HFFc6 (cell line): ENCODE measurements at places on chromosomes 1 and 21. TPM values are rescaled to one million over a fixed set of nuclear protein-coding genes. Genes with fewer than 3 reads are reported as not detected.
A peak's percentile ranks its signal among the peaks of the same experiment; 100 is the strongest.

The SHE gene
- not detected in 3 replicates for total RNA-seq

DNA sequence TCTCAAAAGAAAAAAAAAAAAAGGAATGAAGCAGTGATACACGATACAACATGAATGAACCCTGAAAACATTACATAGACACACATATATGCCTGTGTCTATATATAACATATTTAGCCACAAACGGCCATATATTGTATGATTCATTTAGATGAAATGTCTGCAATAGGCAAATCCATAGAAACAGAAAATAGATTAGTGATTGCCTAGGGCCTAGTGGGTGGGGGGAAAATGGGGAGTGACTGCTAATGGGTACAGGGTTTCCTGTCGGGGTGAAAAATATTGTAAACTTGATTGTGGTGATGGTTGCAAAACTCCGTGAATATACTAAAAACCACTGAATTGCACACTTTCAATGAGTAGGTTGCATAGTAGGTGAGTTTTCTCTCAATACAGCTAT lies 6.0 kb upstream of the H6PD start:
- H3K27ac ChIP-seq: no peak overlapping the region
- DNase-seq: no peak
- H3K36me3 ChIP-seq: no peaks in the 10 kb centered on the region
- H3K27me3 ChIP-seq: peaks cover 1% of the 10 kb centered on the region

The ACTN2 gene
- total RNA-seq: not detected in 3 replicates

GRCh38 chr1:98897479-98897878 lies 107.2 kb downstream of the PLPPR5 start:
- no peaks in the 10 kb centered on the region for H3K4me1 ChIP-seq
- DNase-seq: no peak
- H3K36me3 ChIP-seq: no peaks in the 10 kb centered on the region
- H3K27me3 ChIP-seq: no peaks in the 10 kb centered on the region

DNA sequence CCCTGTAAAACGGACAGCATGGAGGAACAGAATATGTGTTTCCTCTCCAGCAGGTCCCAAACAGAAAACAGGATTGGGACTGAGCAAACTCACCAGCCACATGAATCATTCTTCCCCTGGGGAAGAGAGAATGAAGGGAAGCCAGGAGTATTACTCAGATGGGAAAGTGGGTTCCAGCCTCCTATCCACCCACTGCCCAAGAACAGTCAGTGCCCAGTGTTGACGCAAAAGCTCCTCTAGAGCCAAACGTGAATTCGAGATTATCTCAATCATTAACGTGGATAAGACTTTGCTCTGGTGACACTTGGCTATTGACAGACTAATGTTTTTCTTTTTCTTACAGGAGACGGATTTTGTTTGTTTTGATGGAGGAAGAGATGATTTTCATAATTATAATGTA lies 9.3 kb downstream of the MIA3 start:
- peaks cover 42% of the 10 kb centered on the region for H3K36me3 ChIP-seq
- no peak overlapping the region for H3K4me3 ChIP-seq
- no peak for DNase-seq
- no peak overlapping the region; the same call in 1 of the 2 replicates for H3K27ac ChIP-seq

DNA sequence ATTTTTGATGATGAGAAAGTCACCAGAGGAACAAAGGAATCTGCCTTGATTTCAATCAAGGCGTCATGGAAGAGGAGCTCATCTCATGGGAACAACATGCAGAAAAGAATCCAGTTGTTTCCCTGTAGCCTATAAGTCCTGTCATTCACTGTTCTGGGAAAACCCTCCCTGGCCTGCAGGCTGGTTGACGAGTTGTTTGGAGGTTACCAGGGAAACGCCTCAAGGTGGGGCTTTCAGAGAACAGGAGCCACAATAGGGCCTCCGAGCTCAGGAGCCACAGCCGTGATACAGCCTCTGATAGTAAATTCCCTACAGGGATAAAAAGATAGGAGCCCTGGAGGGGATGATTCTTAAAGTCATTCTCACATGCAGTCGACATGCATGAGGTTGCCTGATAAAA lies 135.2 kb downstream of the PSMG1 start:
- no peak for DNase-seq
- H3K27ac ChIP-seq: peak overlapping the region; percentile 77
- H3K4me1 ChIP-seq: peaks cover 49% of the 10 kb centered on the region
- no peaks in the 10 kb centered on the region; the same call in 1 of the 2 replicates for H3K27me3 ChIP-seq
- H3K36me3 ChIP-seq: 0 out of 2 replicates have a peak, but pooled peaks cover 4% of the 10 kb centered on the region

GRCh38 chr1:119250299-119250698 lies 109.8 kb upstream of the WARS2 start:
- H3K36me3 ChIP-seq: no peaks in the 10 kb centered on the region
- H3K27me3 ChIP-seq: no peaks in the 10 kb centered on the region
- H3K27ac ChIP-seq: no peak overlapping the region
- no peaks in the 10 kb centered on the region for H3K4me1 ChIP-seq
- DNase-seq: no peak

DNA sequence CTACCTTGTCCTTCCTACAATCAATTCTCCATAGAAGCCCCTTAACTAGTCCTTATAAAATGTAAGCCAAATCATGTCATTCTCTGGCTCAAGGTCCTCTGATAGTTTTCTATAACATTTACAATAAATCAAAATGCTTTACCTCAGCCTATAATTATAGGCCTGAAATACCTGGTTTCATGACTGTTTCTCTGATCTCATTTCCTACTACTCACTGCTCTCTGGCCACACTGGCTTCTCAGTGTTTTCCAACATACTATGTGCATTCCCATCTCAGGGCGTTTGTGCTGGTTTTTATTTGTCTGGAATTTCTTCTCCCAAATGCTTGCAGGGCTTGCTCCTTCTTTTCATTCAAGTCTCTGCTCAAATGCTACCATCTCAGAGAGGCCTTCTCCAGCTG lies 67.9 kb upstream of the MAGI3 start:
- H3K27me3 ChIP-seq: peaks cover 9% of the 10 kb centered on the region
- H3K27ac ChIP-seq: no peak overlapping the region
- no peaks in the 10 kb centered on the region for H3K36me3 ChIP-seq
- H3K4me1 ChIP-seq: peaks cover 7% of the 10 kb centered on the region
- H3K4me3 ChIP-seq: no peak overlapping the region

GRCh38 chr21:25171438-25171837 lies 435.8 kb downstream of the MRPL39 start:
- peaks cover 64% of the 10 kb centered on the region for H3K4me1 ChIP-seq
- H3K4me3 ChIP-seq: peak overlapping the region; percentile 15; the same call in 1 of the 2 replicates

GRCh38 chr1:44894591-44894990 lies 51.5 kb upstream of the PTCH2 start:
- H3K27ac ChIP-seq: peak overlapping the region; percentile 76
- H3K36me3 ChIP-seq: peaks cover 24% of the 10 kb centered on the region
- H3K4me3 ChIP-seq: peak overlapping the region; percentile 15

- peaks cover 22% of the 10 kb centered on the region for H3K27me3 ChIP-seq
- no peaks in the 10 kb centered on the region for H3K4me1 ChIP-seq
- no peaks in the 10 kb centered on the region for H3K36me3 ChIP-seq
- peak; percentile 36 for DNase-seq
- no peak overlapping the region for H3K27ac ChIP-seq
- H3K4me3 ChIP-seq: no peak overlapping the region
These were observed 18.3 kb upstream of the CAPN8 start for GRCh38 chr1:223683586-223684487.

GRCh38 chr1:35808450-35809113 lies 766 bp downstream of the AGO4 start:
- H3K36me3 ChIP-seq: no peaks in the 10 kb centered on the region
- peak; percentile 20 for DNase-seq
- H3K4me3 ChIP-seq: peak overlapping the region; percentile 92

GRCh38 chr1:12038356-12039163 lies 19.3 kb downstream of the MIIP start:
- DNase-seq: no peak
- H3K4me1 ChIP-seq: peaks cover 7% of the 10 kb centered on the region
- no peaks in the 10 kb centered on the region for H3K36me3 ChIP-seq
- H3K27ac ChIP-seq: no peak overlapping the region

- no peak overlapping the region for H3K27ac ChIP-seq
- DNase-seq: no peak
- H3K36me3 ChIP-seq: peaks cover 38% of the 10 kb centered on the region
- peaks cover 42% of the 10 kb centered on the region for H3K4me1 ChIP-seq
- no peaks in the 10 kb centered on the region; the same call in 1 of the 2 replicates for H3K27me3 ChIP-seq
These were observed 25.6 kb downstream of the SLX9 start for GRCh38 chr21:44965251-44966022.

GRCh38 chr1:204782118-204782700 lies 88.5 kb upstream of the NFASC start:
- no peaks in the 10 kb centered on the region; the same call in 1 of the 2 replicates for H3K4me1 ChIP-seq
- peak; percentile 49 for DNase-seq
- no peaks in the 10 kb centered on the region for H3K36me3 ChIP-seq
- H3K27me3 ChIP-seq: peaks cover 22% of the 10 kb centered on the region

DNA sequence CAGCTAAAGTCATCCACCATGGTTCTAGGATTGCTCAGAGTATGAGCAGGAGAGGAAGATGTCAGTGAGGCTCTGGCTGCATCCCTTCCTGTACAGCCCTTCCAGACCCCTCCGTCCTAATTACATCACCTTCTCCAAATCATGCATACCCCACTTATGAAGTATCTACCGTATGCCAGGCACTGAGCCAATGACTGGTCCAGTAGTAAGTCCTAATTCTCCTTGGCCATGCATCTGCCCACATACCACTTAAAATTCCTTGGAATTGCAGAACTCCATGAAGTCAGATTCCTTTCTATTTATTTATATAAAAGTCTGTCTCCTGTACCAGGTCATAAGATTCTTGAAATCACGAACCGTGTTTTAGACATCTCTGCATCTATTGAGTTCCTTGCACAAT lies 106.1 kb downstream of the SEC16B start:
- H3K4me1 ChIP-seq: peaks cover 53% of the 10 kb centered on the region
- H3K4me3 ChIP-seq: no peak overlapping the region
- DNase-seq: peak; percentile 17
- H3K36me3 ChIP-seq: no peaks in the 10 kb centered on the region
- H3K27ac ChIP-seq: peak overlapping the region; percentile 60; the same call in 1 of the 2 replicates
- no peaks in the 10 kb centered on the region for H3K27me3 ChIP-seq

- no peaks in the 10 kb centered on the region for H3K27me3 ChIP-seq
- H3K27ac ChIP-seq: peak overlapping the region; percentile 30; the same call in 1 of the 2 replicates
- no peak for DNase-seq
- no peak overlapping the region for H3K4me3 ChIP-seq
- H3K4me1 ChIP-seq: peaks cover 35% of the 10 kb centered on the region
- no peaks in the 10 kb centered on the region for H3K36me3 ChIP-seq
These were observed 60.3 kb upstream of the ZNF648 start for GRCh38 chr1:182121787-182122186.

GRCh38 chr21:37668462-37669239 lies 247.6 kb downstream of the KCNJ6 start:
- DNase-seq: no peak
- no peak overlapping the region for H3K27ac ChIP-seq
- 0 out of 2 replicates have a peak, but pooled peaks cover 6% of the 10 kb centered on the region for H3K4me1 ChIP-seq
- H3K27me3 ChIP-seq: peaks cover 11% of the 10 kb centered on the region
- no peak overlapping the region for H3K4me3 ChIP-seq

- peaks cover 9% of the 10 kb centered on the region; the same call in 1 of the 2 replicates for H3K4me1 ChIP-seq
- H3K4me3 ChIP-seq: no peak overlapping the region; the same call in 1 of the 2 replicates
These were observed 18.7 kb upstream of the KANK4 start for GRCh38 chr1:62337706-62338631.

The MAP3K21 gene
- 0.05 to 0.09 TPM in 2 of 3 replicates, not detected in the other for total RNA-seq

The HMGCS2 gene
- total RNA-seq: not detected in 3 replicates

The TFF2 gene
- total RNA-seq: not detected in 3 replicates

DNA sequence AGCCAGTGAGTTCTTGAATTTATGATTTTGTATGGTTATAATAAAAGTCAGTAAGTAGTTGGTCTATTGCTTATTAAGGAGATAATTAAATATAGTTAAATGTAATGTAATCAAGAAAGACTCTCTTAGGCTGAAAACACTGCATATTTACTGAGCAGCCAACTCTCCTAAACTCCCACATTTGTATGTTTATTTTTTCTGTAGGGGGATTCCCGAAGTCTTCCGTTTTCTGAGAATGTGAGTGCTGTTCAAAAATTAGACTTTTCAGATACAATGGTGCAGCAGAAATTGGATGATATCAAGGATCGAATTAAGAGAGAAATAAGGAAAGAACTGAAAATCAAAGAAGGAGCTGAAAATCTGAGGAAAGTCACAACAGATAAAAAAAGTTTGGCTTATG lies 56.7 kb downstream of the PKN2 start:
- no peak for DNase-seq
- H3K27ac ChIP-seq: peak overlapping the region; percentile 44

- no peak overlapping the region for H3K27ac ChIP-seq
- no peaks in the 10 kb centered on the region for H3K36me3 ChIP-seq
- no peak for DNase-seq
- H3K4me1 ChIP-seq: peaks cover 12% of the 10 kb centered on the region
- H3K27me3 ChIP-seq: peaks cover 17% of the 10 kb centered on the region
- no peak overlapping the region for H3K4me3 ChIP-seq
These were observed 3.0 kb upstream of the MPL start for GRCh38 chr1:43334453-43335205.

- H3K4me3 ChIP-seq: no peak overlapping the region
- no peak overlapping the region for H3K27ac ChIP-seq
- DNase-seq: no peak
- H3K4me1 ChIP-seq: peaks cover 19% of the 10 kb centered on the region; the same call in 1 of the 2 replicates
- H3K27me3 ChIP-seq: peaks cover 8% of the 10 kb centered on the region; the same call in 1 of the 2 replicates
- peaks cover 7% of the 10 kb centered on the region; the same call in 1 of the 2 replicates for H3K36me3 ChIP-seq
These were observed 204.9 kb downstream of the MRPL39 start for GRCh38 chr21:25402134-25402961.

The SELENON gene
- total RNA-seq: 54.3 to 64.5 TPM (median 55.0 TPM) in 3 replicates

GRCh38 chr1:31785020-31785946 lies 21.1 kb upstream of the ADGRB2 start:
- H3K27me3 ChIP-seq: no peaks in the 10 kb centered on the region
- H3K27ac ChIP-seq: no peak overlapping the region
- no peaks in the 10 kb centered on the region for H3K36me3 ChIP-seq
